ENCODE measurements at places on chromosomes 2 and 18.

- peak; percentile 35 for DNase-seq
Measured at GRCh38 chr2:212423089-212423488, 115.5 kb downstream of the ERBB4 start.

- DNase-seq = peak; percentile 86
Measured at GRCh38 chr2:216519154-216519762, 20.6 kb downstream of the RPL37A start.

- peak; percentile 59 for DNase-seq
Measured at GRCh38 chr2:66446941-66447340, 12.0 kb downstream of the MEIS1 start.

DNA sequence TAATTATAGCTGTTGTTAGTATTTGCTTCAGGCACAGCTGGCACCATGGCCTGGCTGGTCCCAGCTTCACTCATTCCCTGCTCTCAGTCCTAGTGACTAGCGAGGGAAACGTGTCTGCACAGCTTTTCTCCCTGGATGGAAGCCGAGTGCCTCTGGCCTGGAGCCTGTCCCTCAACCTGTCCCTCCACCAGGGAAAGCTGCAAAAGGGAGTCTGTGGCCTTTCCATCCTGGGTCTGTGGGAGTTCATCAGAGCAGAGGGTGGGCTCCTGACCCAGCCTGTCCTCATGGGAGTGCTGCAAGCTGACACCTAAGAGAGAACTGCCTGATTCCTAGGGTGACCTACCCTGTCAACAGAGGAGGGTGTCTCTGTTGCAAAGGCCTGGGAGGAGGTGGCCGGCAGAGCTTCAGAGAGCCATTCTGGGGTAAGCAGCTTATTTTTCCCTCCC lies 118.3 kb downstream of the CAPN13 start:
- DNase-seq = no peak

GRCh38 chr2:53655256-53655655 lies 112.3 kb upstream of the CHAC2 start:
- DNase-seq = no peak

GRCh38 chr2:97661927-97662326 lies 1.9 kb downstream of the ACTR1B start:
- no peak for DNase-seq

- DNase-seq = no peak
Measured at GRCh38 chr2:26504002-26504401, 26.1 kb upstream of the OTOF start.

DNA sequence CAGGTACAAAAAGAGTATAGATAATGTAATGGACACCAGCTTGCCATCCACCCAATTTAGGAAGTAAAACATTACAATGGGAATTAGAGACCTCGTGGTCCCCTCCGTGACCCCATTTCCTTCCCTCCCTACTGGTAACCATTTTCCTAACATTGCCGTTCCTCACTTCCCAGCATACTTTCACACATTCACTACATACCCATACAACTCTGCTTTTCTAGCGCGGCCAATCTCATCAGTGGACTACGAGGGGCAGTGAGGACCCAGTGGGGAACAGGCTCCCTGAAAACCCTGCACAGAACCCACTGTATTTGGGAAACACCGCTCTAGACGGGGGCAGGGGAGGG lies 1.1 kb downstream of the ENOSF1 start:
- peak; percentile 33 for DNase-seq

GRCh38 chr18:12934454-12935071 lies 13.2 kb upstream of the SEH1L start:
- DNase-seq = peak; percentile 89

DNA sequence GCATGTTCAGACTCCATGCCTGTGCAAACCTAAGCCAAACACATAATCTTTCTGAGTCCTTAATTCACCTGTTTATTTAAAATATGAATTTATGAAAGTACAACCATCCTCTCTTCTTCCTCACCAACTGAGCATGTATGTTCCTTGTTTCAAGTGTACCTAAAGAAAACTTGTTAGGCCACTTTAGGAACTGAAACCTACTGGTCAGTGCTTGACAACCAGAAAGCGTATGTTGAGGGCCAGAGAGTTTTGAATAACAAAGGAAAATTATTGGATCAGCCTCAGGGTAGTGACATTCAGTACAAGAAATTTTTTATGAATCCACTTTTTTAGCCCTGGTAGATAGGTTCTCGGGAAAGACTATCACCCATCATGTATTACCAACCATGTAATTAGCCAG lies 847.6 kb upstream of the CELF4 start:
- no peak for DNase-seq

GRCh38 chr18:35231052-35231451 lies 9.8 kb upstream of the ZNF397 start:
- DNase-seq = peak; percentile 79

GRCh38 chr2:102848366-102848839 lies 86.6 kb downstream of the TMEM182 start:
- peak; percentile 53 for DNase-seq

DNA sequence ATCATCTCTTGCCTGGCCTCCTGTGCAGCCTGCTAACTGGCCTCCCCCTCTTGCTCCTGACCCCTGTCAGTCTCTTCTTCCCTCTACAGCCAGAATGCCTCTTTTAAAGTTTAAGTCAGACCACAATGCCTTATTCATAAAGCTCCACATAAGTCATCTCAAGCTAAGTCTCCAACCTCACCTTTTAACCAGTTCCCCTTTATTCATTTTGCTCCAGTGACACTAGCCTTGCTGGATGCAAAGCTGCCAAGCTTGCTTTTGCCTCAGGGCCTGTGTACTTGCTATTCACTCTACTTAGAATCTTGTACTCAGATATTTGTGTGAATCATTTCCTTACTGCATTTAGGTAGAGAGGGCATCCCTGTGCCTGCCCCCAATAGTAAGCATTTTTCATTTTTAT lies 180.9 kb downstream of the PDE1A start:
- DNase-seq = no peak

DNA sequence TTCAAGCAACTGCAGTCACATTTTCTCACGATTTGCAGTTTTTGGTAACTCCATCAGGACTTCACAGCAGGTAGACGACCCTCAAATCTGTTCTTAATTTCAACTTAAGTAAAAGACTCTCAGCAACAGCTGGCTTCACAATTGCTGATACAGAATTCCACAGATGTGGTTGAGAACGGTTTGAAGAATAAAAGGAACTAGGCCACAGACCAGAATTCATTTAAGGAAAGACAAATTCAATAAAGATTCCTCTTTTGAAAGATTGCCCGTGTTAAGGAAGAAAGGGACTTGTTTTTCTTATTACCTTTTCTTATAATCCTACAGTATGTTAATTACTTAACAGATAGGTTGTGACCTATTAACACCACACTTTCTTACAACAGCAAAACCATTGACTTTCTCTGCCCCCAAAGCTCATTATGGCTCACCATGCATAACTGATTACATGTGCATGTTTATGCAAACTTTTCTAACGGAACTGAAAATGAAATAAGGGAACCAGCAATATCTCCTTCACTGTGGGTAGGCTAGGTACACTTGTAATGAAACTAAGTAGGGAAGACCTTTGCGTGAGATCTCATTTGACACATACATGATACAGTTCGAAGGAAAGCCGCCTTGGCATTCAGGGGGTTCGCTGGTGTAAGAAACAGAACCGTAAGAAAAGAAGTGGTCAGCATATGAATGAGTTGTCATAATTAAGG lies 4.7 kb upstream of the ZNF516 start:
- no peak for DNase-seq

- no peak for DNase-seq
Measured at GRCh38 chr2:172462373-172462848, 35.0 kb downstream of the ITGA6 start.

- DNase-seq = no peak
Measured at GRCh38 chr18:49585781-49586663, 24.2 kb downstream of the LIPG start.

GRCh38 chr2:54725343-54726099 lies 2.1 kb downstream of the EML6 start:
- no peak for DNase-seq

DNA sequence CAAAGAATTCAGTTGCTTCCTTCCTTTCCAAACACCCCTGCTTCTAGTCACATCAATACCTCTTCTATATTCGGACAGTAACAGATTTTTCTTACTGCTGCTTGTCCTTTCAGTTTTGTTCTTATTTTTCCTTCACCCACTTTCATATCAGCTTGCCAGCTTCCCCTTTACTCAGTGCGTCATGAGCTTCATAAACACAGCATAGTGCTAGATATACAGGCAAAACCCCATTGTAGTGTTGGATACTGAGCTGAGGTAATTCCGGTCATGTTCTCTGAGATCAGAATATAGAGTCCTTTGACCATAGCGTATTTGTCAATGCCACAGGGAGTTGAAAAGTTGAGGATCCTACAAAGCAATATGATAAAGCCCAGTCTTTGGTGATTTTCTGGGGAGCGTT lies 2.4 kb downstream of the FARP2 start:
- no peak for DNase-seq

- DNase-seq = no peak
Measured at GRCh38 chr2:88596141-88596830, 31.0 kb downstream of the EIF2AK3 start.

- no peak for DNase-seq
Measured at GRCh38 chr18:31990823-31991222, 27.8 kb upstream of the RNF125 start.

- DNase-seq = no peak
Measured at GRCh38 chr2:234448506-234449184, 48.2 kb downstream of the ARL4C start.

DNA sequence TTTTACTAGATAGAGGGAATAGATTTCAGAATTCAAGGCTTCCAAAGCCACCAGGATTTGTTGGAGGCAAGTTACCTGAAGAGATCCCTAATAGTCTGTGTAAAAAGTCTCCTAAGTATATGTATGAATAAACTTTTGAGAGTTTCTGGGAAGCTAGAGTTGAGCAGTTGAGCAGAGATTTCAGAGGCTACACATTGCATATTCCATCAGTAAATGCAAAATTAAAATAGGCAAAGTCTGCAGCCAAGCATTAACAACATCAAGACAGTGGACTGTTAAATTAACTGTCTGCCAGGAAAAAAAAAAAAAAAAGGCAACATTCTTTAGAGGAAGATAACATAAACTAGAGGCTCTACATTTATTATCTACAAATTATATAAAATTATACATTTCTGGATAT lies 420.4 kb upstream of the TMEFF2 start:
- DNase-seq = no peak

DNA sequence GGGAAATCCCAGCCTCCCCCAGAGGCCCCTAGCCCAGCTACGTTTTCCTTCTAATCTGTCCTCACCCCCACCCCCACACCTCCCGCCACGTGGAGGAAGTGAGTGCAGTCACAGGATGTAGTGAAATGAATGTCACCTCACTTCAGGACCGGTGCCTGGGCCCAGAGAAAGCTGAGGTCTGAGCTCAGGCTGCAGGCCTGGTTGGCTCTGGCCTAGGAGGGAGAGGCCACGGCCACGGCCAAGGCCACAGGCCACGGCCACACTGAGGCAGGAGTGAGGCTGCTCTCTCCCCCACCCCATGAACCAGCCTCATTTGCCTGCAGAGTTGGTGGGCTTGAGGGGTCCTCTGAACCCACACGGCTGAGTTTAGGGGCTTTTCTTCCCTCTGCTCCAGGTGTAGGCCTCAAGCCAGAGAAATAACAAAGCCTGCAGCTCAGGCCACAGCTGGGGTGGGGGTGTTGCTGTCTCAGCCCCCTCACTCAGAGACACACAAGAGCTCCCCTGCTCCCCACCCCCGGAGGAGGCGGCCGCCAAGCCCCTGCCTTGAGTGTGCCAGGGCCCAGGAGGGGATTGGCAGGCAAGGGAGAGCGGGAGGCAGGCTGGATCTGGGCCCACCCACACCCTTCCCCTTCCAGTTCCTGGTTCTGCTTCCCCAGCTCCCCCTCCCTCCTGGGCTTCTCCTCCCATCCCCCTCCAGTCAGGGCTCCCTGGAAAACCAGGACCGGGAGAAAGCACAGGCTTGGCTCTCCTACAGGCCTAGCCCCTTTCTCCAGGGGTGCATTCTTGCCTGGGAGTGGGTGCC lies 27.0 kb downstream of the DNMT3A start:
- no peak for DNase-seq

- DNase-seq = no peak
Measured at GRCh38 chr18:55497825-55498403, 90.1 kb downstream of the TCF4 start.

- no peak for DNase-seq
Measured at GRCh38 chr18:39184176-39184575, 1618.6 kb upstream of the CELF4 start.

GRCh38 chr2:159060518-159060917 lies 92.1 kb downstream of the TANC1 start:
- no peak for DNase-seq

DNA sequence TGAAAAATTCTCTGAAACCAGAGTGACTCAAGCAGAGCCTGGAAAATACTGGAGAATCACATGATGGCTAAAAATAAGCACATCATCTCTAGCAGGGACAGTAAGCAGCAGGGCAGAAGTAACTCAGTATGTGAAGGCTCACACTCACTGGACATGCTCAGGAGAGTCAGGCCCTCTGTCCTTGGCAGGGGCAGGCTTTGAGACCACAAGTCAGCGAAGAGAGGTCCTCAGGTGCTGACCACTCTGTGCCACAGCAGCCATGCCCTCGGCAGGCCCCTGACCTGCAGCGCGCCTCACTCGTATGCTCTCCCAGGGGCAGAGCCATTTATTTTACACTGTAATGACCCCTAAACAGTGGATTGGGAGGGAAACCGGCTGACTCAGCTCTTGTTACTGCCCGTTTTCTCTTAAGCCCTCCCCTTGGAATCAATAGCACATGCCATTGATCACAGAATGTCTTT lies 76.8 kb downstream of the MAPRE2 start:
- DNase-seq = no peak

- peak; percentile 17 for DNase-seq
Measured at GRCh38 chr18:67428158-67428557, 88.4 kb downstream of the DSEL start.

DNA sequence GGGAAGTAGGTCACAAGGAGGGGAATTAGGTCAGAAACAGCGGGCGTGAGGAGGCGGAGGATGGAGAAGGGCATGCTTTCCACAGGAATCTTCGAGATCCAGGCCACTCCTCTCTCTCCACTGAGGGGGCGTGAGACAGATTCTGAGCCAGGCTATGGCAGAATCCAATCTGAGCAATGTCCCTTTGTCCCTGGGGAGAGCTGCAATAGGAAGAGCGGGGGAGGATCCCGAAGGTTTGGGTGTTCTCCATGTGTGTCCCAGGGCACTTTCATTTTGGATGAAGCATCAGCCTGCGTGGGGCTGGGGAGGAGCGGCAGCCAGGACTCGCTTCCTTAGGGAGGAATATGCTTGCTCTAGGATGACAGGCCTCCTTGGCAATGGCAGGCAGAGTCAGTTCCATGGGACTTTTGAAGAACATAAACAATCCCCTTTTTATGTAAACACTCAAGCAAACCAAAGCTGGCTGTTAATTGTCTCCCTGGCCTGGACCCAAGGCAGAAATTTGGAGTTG lies 84.0 kb downstream of the LIPG start:
- no peak for DNase-seq

GRCh38 chr2:133346654-133347053 lies 221.6 kb downstream of the NCKAP5 start:
- DNase-seq = peak; percentile 67

DNA sequence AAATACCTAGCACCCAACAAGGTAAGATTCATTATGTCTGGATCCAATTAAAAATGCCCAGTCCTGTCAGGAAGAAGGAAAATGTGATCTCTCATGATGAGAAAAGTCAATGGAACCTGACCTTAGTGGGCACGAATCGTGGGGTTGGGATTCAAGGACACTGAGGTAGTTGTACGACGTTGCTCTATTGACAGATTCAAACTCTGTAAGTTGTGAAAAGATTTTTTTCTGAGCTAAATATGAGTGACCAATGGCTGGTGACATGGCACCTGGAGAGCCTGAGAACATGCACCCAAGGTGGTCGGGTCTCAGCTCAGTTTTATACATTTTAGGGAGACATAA lies 148.2 kb downstream of the NDUFA10 start:
- DNase-seq = no peak

All from ELR (cell line).